ENCODE measurements at places on chromosomes 7 and 10.

GRCh38 chr7:96212474-96212873 is 109.4 kb downstream of the SLC25A13 start:
- DNase-seq: no peak
- H3K36me3 ChIP-seq: peaks cover 9% of the 10 kb centered on the region
- no peak overlapping the region for H3K27ac ChIP-seq
- H3K4me3 ChIP-seq: no peak overlapping the region

- H3K27me3 ChIP-seq: peaks cover 68% of the 10 kb centered on the region
- H3K4me3 ChIP-seq: no peak overlapping the region
- no peak overlapping the region for H3K27ac ChIP-seq
- H3K36me3 ChIP-seq: no peaks in the 10 kb centered on the region
- no peaks in the 10 kb centered on the region for H3K4me1 ChIP-seq
- no peak for DNase-seq
Observed at GRCh38 chr7:156651474-156651873, 10.9 kb downstream of the RNF32 start.

DNA sequence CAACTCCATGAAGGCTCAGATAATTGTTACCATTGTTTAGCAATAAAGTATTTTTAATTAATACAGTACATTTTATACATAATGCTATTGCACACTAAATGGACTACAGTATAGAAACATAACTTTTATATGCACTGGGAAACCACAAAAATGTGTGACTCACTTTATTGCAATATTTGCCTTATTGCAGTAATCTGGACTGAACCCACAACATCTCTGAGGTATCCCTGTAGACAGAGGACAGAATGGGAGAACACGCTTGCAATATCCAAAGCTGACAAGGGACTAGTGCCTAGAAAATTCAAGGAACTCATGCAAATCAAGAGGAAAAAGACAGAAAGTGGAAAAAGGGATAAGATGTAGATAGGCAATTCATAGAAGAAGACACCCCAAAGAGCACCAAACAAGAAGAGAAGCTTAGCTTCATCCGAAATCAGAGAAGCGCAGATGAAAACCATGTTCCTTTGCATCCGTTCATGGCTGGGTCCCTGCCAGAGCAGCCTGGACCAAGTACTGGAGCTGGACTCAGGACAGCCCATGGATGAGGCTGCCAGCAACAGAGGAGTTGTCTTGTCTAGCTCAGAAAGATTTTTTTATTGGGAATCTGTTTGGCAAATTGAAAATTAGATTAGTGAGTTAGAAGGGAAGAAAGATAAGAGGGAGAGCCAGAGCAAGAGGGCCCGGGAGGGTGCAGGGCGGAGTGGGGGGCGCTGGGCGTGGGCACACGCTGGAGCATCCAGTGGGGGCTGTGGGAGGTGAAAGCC is 16.0 kb upstream of the GALNTL5 start:
- H3K36me3 ChIP-seq: no peaks in the 10 kb centered on the region
- no peaks in the 10 kb centered on the region for H3K27me3 ChIP-seq
- DNase-seq: no peak
- peaks cover 13% of the 10 kb centered on the region for H3K4me1 ChIP-seq
- H3K4me3 ChIP-seq: no peak overlapping the region

DNA sequence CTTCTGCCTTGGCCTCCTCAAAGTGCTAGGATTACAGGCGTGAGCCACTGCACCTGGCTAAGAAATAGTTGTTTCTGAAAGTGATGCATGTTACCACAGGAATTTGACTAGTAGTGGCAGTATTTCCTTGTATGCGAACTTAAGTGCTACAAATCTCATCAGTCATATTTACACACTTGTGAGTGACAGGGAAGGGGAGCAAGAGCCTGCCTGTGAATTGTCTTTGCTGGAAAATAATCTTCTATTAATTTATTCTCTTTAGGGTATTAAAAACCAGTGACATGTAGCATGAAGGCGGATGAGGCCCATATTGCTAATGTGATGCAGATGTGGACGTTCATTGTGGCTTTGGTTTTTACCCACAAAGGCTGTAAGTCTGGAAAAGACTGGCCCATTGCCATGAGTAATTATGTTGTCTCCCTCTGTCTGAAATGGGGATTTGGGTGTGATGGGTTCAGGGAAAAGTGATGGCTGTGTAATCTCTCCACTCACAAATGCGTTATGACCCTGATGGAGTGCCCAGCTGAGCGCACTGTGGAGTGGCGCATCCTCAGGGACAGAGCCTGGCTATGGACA is 97.6 kb downstream of the CCNY start:
- no peak for DNase-seq
- no peaks in the 10 kb centered on the region for H3K27me3 ChIP-seq
- H3K27ac ChIP-seq: no peak overlapping the region

All from central memory CD8-positive, alpha-beta T cell (primary cell).